ENCODE measurements at places on chromosomes 2 and 18.

DNA sequence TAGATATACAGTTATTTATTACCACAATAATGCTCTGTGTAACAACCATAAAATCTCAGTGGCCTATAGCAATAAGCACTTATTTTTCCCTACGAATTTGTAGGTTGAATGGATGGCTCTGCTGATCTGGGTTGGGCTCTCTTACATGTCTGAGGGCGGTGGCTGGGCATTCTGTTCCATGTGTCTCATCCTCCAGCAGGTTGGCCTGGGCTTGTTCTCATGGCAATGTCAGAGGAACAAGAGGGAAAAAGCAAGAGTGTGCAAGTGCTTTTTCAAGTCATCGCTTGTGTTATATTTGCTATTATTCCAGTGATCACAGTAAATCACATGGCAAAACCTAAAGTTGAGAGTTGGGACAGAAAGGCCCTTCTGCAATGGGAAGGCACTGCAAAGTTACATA, 30.4 kb upstream of the MYO3B start:
- DNase-seq = no peak

GRCh38 chr2:115610888-115611287, 1168.4 kb downstream of the DPP10 start:
- no peak for DNase-seq

DNA sequence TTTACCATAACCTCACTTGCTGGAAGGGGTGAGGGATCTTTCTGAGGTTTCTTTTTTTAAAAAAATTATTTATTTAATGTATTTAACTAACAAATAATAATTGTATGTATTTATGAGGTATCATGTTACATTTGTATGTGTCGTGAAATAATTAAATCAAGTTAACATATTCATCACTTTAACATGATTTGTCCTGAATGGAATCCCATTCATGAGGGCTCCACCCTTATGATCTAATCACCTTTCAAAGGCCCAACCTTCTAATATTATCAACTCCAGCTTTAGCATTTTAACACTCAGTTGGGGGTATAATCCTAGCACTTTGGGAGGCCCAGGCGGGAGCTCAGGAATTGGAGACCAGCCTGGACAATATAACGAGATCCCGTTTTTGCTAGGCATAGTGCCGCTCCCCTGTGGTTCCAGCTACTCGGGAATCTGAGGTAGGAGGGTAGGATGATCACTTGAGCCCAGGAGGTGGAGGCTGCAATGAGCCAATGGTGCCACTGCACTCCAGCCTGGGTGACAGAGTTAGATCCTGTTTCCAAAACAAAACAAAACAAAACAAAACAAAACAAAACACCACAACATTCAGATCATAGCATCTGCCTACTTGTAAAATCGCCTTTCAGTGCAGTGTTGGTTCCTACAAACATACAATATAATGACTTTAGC, 1.1 kb upstream of the TAF4B start:
- DNase-seq = no peak

DNA sequence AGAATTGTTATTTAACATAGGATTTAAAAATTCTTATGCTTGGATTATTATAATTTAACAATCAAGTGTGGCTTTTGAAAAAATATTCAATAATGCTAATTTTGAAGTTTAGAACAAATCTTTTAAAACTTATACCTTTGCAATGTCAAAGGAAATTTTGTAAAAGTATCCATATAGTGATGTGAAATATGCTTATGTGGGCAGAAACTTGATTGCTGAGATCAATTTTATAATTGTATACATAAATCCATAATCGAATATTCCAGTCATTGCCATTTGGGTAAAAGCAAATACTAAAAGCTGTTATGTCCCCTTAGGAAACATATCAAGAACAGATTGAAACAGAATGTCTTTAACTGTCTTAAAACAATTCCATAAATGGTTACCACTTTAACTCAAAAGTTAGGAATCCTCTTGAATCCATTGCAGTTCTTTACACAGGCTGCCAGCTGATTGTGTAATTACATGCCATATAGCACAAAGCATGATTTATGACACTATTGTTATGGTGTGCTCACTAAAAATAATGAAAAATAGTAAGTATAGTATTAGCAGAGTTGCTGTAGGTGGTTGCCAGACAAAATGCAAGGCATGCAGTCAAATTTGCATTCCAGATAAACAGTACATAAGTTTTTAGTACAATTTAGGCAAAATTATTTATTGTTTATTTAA, 24.2 kb downstream of the PLCL1 start:
- no peak for DNase-seq

DNA sequence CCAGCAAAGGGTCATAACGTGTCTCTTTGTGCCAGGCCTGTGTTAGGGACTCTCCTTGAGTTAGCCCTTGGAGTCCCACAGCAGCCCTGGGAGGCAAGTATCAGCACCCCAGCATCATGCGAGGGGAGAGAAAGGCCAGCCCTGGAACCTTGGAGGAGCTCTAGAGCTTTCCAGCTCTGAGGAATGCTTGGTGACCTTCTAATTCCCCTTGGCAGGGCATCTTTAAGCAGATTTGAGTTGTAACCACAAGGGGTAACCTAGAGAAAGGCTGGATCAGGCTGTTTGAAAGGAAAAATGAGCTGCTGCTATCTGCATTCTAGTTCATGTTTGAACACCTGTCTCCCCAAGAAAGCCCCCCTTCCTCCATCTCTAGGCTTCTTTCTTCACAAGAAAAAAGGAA, 23.8 kb upstream of the ODC1 start:
- no peak for DNase-seq

GRCh38 chr2:20223407-20224163, 1.3 kb downstream of the SDC1 start:
- peak; percentile 48 for DNase-seq

- DNase-seq = no peak
Observed at GRCh38 chr2:47798631-47799030, 15.7 kb downstream of the MSH6 start.

- DNase-seq = no peak
Observed at GRCh38 chr2:3289971-3290370, 87.6 kb downstream of the EIPR1 start.

- DNase-seq = no peak
Observed at GRCh38 chr2:42742740-42743658, 20.9 kb downstream of the OXER1 start.

GRCh38 chr2:118223992-118224894, 136.0 kb downstream of the INSIG2 start:
- DNase-seq = peak; percentile 36

Data from neural crest cell (in vitro differentiated cells).